ENCODE measurements at places on chromosomes 3 and 15.

GRCh38 chr15:63626955-63627354, 29.8 kb downstream of the FBXL22 start:
- no peak for DNase-seq

DNA sequence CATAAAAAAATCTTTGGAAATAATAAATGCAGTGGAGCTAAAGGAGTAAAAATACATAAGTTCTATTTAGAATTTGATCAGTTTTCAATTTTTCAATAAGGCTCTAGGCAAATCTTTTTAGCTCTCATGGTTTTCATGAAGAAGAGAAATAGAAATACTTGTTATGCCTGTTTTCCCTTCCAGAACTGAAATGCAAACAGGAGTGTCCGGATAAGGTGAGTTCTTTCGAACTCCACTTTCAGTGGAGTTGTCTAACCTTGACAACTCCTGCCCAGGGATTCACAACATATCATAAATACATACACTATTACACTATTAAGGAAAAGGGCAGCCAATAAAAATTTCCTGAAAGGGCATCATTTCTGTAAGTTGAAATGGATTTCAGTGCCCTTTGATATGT, 216.4 kb upstream of the SLC2A2 start:
- no peak for DNase-seq

DNA sequence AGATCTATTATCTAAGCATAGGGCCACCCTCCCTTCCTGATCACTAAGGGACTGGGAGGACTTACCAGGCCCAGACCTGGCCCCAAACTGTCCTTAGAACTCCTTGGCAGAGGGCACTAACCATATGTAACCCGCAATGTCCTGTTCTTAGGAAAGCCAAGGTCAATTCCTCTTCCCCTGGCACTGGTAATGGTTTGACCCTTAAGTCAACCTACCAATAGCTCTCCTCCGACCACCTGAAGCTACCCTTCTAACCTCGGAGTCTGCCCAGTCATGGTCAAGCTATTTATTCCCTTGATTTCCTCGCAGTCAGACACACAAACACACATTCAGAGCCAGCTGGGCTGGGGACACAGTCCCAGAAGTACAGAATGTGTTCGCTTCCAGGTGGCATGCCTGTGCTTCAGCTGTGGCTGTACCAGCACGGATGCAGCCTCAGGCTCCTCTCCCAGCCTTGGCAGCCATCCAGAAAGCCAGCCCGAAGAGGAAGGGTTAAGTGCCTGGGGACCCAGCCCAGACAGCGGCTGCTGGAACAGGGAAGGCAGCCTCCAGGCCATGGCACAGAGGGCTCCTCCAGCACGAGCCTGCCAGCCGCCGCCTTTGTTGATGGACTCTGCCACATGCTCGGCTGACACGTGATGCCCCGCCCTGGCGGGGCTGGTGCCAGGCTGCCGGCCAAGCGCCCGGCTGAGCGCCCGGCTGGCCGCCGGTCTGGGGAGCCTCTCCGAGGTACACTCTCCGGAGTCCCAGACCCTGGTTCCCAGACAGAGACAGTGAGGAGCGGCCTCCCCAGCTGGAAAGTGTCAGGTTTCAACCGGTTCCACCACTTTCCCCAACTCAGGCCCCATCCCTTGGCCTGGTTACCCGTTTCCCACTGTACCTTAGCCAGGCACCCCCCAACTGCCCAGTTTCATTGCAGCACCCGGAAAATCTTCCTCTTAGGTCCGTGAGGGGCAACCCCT, 5.5 kb downstream of the BMF start:
- peak; percentile 85 for DNase-seq

GRCh38 chr15:70870051-70870450, 16.1 kb upstream of the LARP6 start:
- DNase-seq = peak; percentile 89

DNA sequence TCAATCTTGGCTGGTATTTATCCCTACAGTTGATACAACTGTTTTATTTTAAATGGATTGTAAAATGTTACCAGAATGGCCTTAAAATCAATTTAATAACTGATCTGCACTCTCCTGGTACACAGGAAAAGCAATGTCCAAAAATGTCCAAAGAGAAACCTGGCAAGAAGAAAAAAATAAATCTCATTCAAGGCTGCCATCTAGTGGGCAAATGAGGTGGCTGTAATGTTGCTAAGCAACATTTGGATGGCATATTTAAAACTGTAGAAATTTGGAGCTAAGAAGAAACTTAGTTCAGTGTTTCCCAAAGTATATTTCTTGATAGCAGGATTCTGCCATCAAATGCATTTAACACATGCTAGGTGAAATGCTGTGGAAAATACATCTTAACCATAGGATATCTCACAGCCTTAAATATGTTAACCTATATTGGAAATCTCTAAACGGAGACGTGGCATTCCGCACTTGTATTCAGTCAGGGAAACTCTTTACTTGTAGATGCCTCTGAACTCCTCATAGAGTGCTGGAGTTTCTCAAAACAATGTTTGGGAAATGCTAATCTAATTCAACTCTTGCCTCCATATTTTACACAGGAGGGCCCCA, 216.8 kb downstream of the ERC2 start:
- DNase-seq = peak; percentile 63

- DNase-seq = peak; percentile 81
Measured at GRCh38 chr3:157618075-157618760, 115.0 kb upstream of the VEPH1 start.

- peak; percentile 69 for DNase-seq
Measured at GRCh38 chr3:146256851-146257486, 6.1 kb upstream of the PLSCR4 start.

DNA sequence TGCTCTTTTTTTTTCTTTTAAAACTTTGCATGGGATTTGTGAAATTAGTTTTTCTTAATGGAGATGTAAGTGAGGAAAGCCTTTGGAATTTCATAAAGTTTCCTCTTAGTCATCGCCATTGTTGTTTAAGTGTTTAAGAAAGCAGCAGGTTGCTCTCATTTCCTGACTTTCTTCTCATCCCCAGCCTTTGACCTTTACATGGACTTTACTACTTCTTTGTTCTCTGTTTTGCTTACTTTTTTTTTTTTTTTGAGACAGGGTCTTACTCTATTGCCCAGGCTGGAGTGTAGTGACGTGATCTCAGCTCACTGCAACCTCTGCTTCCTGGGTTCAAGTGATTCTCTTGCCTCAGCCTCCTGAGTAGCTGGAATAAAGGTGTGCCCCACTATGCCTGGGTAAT, 38.6 kb downstream of the FBXL2 start:
- DNase-seq = peak; percentile 70

- no peak for DNase-seq
Measured at GRCh38 chr15:101183226-101183930, 68.5 kb downstream of the CHSY1 start.

GRCh38 chr3:184662187-184662586, 49.7 kb downstream of the MAGEF1 start:
- peak; percentile 82 for DNase-seq

DNA sequence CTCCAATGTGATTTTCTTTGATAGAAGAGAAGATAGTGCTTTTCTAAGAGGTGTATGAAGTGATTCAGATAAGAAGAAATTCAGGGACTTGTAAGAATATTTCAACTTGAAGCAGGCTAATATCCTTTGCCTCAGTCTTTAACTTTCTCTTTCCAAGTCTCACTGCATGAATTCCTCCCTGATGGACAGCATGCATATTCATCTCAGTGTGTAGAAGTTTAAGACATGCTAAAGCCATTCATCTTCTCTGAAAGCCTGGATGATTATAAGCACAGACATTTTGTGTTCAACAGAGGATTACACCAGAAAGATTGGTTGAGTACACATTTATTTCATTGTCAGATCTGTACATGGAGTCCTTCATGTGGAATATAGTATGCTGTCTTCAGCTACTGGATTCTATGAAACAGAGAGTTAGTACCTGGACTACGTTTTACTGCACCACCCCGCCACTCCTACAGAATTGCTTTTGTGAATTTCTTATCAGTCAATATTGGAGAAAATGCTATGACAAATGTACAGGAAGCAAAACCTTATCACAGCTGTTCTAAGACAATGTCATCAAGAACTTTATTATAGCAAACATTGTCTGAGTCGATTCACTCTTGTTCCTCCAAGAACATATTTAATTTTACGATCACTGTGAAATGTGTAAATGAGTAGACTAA, 1346.1 kb downstream of the OTOL1 start:
- DNase-seq = no peak

DNA sequence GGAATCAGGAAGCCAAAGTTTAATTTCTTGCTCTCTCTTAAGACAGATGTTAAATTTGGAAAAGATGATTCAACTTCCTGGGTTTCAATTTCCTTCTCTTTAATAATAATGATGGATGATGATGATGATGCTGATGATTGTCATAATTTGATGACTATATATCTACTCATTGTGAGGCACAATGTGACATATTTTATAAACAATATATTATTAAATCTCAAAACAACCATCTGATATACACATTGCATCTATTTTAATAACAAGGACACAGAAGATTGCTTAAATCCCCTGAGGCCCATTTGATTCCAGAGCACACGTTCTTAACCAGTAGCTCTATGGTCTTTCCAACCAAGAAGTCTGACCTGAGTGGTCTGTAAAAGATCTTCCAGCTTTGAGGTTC, 124.0 kb downstream of the CNTN6 start:
- no peak for DNase-seq

GRCh38 chr15:92883163-92883875, 16.8 kb upstream of the CHD2 start:
- DNase-seq = peak; percentile 46

- no peak for DNase-seq
Measured at GRCh38 chr3:194500198-194500597, 13.4 kb upstream of the ATP13A3 start.

DNA sequence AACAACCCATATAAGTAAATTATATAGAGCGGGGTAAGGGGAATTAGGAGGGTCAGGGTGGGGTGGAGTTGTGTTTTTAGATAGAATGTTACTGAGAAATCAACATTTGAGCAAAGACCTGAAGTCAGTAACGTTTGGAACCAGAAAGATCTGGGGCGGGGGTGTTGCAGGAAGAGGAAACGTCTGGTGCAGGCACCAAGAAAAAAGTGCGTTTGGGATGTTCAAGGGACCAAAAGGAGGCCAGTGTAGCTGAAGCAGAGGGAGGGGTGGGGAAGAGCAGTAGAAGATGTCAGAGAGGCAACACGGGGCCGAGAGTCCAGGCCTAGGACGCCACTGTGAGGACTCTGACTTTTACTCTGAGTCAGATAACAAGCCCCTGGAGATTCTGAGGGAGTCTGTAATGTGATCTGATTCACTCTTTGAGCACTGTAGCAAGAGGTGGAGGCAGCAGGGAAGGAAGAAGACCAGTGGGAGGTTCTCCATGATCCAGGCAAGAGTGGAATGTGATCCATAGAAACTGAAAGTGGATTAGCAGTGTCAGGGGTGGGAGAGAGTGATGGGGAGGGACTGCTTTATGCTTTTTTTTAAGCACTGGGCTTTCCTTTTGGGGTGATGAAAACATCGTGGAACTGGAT, 179.3 kb upstream of the CHRM5 start:
- peak; percentile 71 for DNase-seq

- no peak for DNase-seq
Measured at GRCh38 chr3:155804323-155804722, 1.8 kb downstream of the C3orf33 start.

GRCh38 chr3:40054568-40055222, 245.3 kb downstream of the MYRIP start:
- peak; percentile 95 for DNase-seq

- DNase-seq = no peak
Measured at GRCh38 chr15:46766021-46766420, 951.3 kb upstream of the SEMA6D start.

DNA sequence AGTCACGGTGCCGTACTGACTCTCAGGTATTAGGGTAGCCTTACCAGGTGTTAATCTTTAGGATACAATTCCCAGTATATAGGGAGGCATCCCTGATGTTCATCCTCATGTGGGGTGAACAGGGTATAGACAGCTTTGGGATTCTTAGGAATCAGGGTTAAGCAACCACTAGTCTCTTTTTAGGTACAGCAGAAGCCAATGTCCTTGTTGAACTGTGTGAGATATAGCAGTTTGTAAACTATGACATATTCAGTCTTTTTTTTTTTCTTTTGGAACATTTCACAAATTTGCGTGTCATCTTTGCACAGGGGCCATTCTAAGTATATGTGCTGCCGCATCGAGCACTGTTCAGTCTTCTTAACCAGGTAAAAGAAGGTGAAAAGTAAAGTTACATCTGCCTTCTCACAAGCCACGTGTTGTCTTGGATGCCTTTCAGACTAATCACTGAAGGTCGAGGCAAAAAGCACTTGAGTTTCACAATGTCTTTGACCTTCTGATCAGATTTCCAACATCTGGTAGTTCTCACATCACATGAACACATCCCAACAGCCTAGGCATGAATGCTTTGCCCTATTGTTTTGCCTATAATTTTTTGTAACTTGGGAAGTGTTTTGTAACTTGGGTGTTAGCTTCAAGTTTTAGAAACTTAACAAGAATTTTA, 17.2 kb downstream of the TSEN2 start:
- peak; percentile 35 for DNase-seq

- peak; percentile 71 for DNase-seq
Measured at GRCh38 chr3:127544192-127544802, 46.2 kb downstream of the TPRA1 start.

GRCh38 chr3:128971421-128972100, 22.3 kb downstream of the CFAP92 start:
- DNase-seq = peak; percentile 60

DNA sequence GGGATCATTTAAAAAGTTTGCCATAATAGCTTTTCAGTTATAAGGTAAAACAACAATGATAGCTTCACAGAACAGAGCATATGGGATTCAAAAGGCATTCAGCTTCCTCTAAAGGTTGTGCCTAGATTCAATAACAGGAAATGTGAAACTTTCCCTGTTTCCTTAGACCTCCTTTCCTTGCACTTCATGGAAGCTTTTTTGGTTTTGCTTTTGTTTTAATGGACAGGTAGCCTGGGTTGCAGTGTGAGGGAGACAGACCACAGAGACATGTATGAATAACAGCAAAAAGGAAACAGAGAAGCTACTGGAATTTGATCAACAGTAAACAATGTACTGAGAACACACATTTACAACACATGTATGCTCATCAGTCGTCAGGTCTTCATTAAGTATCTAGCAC, 2.3 kb upstream of the TNFAIP8L3 start:
- DNase-seq = no peak

- no peak for DNase-seq
Measured at GRCh38 chr3:113551820-113552219, 19.5 kb downstream of the SIDT1 start.

DNA sequence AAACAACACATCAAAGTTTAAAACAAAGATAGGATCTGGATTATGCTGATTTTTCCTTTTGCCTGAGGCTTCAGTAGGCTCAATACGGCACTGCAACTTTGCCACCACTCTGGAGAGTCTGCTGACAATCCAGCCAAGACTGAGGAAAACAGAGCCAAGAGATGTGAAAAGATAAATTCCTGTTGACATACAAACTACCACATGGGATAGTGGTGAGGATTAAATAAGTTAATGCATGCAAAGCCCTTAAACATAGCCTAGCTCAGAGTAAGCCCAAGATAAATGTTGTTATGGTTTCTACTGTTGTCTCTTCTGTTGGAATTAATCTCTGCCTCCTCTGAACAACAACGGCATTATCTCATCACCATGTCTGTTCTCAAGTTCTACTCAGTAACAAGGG, 245.9 kb upstream of the LMCD1 start:
- no peak for DNase-seq
